ENCODE measurements at places on chromosomes 5 and 9.
A peak's percentile ranks its signal among the peaks of the same experiment; 100 is the strongest.

- DNase-seq: no peak
Observed at GRCh38 chr5:103360475-103360874, 101.9 kb downstream of the MACIR start.

- DNase-seq: no peak
Observed at GRCh38 chr5:30343707-30344106, 849.8 kb upstream of the CDH6 start.

- DNase-seq: no peak
Observed at GRCh38 chr9:84996029-84996428, 326.5 kb downstream of the NTRK2 start.

DNA sequence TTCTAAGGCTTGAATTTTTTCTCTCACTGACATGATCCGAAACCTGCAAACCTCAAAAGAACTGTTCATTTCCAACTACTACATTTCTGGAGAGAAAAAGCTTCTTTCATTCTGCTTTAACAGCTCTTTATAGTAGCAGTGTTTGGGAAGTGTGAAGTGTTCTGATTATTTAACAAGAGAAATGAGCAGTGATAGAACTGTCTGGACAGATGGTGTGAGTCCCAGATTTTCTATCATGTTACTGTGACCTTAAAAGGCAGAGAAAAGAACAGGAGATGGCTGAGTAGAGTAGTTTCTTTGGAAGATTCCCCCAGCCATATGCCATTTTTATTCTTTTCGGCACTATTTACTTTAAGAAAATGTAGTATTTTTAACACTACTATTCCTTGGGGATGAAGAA, 41.3 kb upstream of the TAL2 start:
- DNase-seq: no peak

DNA sequence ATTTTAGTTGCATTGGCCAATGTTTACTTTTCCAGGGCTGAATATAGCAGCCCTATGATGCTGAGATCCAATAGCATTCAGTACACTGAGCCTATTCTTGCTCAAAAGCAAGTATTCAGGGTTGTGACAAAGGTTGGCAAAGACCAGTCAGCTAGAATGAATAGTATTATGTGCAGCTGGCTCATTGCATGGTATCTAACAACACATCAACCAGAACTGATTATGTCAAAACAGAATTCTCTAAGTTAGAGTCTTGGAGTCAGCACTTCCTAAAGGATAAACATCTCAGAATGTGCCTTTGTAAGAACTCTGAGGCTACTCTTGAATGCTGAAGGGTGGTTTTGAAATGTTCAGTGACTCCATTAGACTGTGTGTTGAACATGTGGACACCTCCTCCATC, 774.5 kb upstream of the RGMB start:
- no peak for DNase-seq

- DNase-seq: no peak
Observed at GRCh38 chr5:32098890-32099310, 75.2 kb downstream of the GOLPH3 start.

- DNase-seq: no peak
Observed at GRCh38 chr9:131320031-131320685, 30.6 kb downstream of the PLPP7 start.

- peak; percentile 16 for DNase-seq
Observed at GRCh38 chr5:60649288-60649917, 50.6 kb downstream of the DEPDC1B start.

DNA sequence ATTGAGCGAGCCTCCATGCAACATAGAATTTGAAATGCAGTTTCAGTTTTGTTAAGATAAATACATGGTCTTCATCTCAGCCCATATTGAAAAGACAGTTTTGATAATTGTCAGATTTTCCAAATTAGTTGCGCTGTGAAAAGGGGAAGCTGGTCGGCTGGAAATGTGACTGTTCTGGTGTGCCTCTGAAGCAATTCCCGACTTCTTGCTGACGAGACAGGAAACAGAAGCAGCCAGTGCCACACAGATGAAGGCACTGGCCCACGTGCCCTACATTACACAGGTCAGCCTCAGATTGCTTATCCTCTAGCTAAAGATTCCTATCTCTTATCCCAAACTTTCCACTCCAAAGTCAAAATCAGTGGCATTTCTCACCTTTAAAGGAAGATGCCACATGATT, 214.1 kb upstream of the TLE4 start:
- DNase-seq: no peak

GRCh38 chr9:4098031-4098430, 201.8 kb downstream of the GLIS3 start:
- no peak for DNase-seq

DNA sequence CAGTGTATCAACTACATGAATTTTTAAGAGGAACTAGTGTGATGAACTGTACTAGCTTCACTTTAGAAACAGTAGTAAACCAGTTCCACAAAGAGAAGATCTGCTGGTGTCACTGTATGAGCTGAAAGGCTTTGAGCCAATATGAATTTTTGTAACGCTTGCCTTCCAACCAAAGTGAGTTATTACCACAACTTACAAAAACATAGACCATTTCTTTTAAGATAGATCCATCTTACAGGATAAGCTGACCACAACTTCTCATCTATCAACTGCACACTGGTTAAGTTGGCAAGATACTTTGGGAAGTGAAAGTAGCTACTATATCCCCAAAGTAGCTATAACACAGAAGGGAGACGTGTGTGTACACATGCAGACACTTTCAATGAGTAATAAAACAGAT, 849.6 kb upstream of the DMAC1 start:
- DNase-seq: no peak

DNA sequence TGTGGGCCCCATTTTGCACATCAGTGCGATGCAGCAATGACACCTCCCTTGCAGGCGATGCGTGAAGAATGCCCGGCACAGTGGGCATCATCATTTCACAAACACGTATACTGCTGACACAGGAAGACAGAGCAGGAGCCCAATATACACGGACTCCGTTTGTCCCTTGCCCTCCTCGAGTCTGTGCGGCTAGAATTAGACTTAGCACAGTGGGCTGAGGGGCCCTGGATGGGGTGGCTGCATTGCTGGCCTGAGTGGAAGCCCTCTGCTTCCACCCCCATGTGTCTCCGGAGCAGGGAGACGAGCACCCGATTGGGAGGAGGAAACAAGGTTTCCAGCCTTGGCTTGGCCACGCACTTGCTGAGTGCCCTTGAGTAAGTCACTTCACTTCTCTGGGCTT, 40.8 kb downstream of the GSN start:
- no peak for DNase-seq

DNA sequence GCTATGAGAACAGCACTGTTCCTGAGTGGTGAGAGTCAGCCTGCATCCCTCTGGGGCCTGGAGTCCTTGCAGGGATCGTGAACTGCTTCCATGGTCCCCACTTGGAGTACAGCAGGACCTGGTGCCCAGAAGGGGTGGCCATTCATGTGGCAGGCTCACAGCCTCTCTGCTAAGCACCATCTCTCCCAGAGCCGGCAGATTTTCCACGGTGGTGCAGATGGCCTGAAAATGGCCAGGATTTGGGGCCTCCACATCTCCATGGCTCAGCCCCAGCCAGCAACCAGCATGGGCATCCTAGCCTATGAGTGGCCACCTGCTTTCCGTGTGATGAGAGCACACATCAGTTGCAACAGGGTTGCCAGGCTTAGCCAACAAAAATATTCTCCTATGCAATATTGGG, 33.9 kb upstream of the SEMA4D start:
- no peak for DNase-seq

DNA sequence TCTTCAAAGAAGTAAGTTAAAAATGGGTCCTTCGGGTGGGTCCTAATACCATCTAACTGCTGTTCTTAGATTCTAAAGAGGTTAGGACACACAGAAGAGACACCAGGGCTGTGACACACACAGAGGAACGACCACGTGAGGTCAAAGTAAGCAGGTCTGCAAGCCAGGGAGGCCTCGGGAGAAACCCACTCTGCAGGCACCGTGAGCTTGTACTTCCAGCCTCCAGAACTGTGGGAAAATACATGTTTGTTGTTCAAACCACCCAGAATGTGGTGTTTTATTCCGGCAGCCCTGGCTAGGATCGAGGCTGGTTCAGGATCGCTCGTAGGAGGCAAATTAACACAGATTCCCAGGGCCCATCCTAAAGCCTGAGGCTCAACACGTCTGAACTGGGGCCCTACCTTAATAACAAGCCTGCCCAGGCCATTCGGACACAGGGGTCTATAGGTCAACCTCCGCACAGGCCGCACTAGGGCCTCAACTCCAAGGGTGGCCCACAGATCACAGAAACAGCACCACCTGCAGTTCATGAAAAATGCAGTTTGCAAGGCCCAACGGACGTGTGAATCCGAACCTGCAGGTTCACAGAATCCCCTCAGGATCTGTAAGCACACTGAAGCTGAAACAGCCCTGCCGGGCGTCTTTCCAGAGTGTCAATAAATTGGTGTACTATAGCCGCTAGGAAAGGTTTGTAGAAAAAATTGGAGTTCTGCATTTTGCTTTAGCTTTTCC, 7.1 kb downstream of the MED10 start:
- DNase-seq: no peak

- DNase-seq: no peak
Observed at GRCh38 chr5:20694121-20694520, 706.1 kb upstream of the CDH18 start.

- DNase-seq: no peak
Observed at GRCh38 chr5:14700478-14701436, 36.2 kb downstream of the OTULIN start.

- no peak for DNase-seq
Observed at GRCh38 chr5:124905256-124906130, 159.1 kb upstream of the ZNF608 start.

GRCh38 chr9:123338710-123339665, 17.0 kb upstream of the CRB2 start:
- no peak for DNase-seq

DNA sequence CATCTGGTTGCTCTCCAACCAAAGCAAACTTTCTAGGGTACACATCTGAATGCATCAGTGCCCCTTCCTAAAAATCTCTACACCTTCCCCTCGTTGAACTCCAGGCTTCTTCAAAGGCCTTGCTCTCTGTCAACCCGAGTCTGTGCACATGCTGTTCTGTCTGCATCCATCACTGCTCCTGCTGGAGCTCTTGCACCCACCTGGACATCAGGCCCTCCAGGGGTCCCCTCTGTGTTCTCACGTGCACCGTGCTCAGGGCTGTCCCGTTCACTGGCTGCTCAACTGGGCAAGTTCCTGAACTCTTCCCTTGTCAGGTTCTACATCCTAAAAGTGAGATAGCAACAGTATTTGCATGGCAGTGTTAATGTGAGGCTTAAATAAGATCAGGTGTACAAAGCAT, 62.7 kb upstream of the ANGPTL2 start:
- DNase-seq: no peak

- DNase-seq: no peak
Observed at GRCh38 chr5:133754575-133755169, 142.3 kb upstream of the FSTL4 start.

GRCh38 chr9:38196714-38197113, 127.7 kb upstream of the SHB start:
- no peak for DNase-seq

DNA sequence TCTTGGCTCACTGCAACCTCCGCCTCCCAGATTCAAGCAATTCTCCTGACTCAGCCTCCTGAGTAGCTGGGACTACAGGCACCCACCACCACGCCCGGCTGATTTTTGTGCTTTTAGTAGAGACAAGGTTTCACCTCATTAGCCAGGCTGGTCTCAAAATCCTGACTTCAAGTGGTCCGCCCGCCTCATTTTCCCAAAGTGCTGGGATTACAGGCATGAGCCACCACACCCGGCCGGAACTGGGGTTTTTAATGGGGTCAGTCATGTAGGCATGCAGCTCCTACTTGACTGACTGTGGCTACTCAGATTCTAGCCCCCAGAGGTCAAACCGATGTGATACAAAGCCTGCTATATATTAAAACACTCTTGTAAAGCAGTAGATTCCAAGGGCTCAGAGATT, 631.7 kb downstream of the MAT2B start:
- DNase-seq: no peak

- no peak for DNase-seq
Observed at GRCh38 chr9:93815135-93815534, 140.0 kb downstream of the BARX1 start.

DNA sequence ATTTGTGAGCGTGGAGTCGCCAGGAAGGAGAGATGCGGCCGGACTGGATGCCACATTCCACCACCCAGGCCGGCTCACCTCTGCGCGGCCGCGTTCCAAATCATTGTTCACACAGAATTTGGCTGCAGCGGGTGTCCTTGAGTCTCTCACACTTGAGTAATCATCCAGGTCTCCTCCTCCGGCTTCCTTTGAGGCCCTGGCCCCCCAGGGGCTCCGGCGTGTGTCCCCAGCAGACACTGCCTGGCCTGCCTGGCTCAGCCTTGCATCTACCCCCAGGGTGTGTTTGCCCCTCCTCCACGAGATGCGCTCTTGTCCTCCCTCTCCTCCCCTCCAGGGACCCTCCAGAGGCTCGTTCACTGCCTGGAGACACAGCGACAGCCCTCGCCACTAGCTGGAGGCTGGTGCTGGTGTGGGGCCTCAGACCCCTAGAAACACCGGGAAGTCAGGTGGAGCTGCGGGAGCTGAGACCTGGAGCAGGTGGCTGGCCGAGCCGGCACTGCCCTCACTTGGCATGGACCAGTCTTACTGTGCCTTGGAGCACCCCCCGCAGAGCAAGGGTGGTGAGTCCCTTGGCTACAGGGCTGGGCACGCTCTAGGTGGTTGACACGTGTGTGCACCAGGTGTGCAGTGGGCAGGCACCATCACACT, 7.0 kb upstream of the SLC9A3 start:
- no peak for DNase-seq

GRCh38 chr5:120504057-120504456, 40.0 kb downstream of the PRR16 start:
- no peak for DNase-seq

DNA sequence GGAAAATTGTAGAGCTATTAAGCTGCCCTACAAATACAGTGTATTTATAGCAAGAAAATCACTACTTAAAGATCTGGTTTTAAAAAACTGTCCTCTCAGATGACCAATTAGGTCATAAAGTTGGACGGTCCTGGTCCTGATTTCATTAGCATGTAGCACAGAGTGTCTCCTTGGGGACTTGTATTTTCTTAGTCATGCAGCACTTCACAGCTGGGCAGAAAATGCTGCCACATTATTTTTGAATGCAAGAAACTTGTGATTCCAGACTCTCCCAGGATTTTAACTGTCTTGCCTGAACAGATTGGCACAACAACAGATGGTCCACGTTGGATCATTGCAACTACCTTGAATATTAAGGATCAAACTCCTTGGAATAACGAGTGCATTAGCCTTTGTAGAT, 348.1 kb upstream of the SGCD start:
- DNase-seq: no peak

DNA sequence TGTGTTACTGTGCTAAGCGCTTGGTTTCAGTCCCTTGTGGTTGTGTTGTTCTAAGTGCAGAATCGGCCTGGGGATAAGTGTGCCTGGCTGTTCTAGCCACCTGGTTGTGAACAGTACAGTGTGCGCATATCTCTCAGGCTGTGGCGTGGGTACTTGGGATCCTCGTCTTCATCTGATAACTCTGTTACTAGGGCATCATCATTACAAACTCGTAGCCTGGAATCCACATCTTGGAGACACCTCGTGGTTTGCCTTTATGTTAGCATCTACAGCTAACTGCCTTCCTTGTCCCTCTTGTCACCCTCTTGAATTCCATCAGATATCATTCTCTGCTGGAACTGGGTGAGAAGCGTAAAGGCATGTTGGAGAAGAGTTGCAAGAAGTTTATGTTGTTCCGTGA, 41.5 kb downstream of the SPTAN1 start:
- no peak for DNase-seq
